Left forelimb (tissue), 1 donor: ENCODE measurements at places on chromosomes 7 and 10.

DNA sequence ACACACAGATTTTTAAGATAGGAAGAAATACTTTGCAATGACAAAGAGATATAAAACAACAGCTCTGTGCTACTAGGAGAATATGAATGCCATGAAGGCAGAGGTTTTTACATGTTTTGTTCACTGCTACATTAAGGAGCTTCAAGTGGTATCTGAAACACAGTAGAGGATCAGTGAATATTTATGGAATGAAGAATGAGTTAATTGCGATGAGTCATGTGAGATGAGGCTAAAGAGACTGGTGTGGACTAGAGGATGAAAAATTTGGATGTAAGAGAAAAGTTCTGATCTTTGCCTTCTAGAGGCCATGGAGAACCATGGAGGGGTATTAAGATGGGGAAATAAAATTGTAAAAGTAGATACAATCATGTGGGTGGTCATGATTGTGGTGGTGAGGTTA lies 434.2 kb downstream of the PHTF2 start:
- DNase-seq = no peak

- DNase-seq = no peak
These were observed 1.2 kb downstream of the GTPBP10 start for GRCh38 chr7:90347759-90348158.

DNA sequence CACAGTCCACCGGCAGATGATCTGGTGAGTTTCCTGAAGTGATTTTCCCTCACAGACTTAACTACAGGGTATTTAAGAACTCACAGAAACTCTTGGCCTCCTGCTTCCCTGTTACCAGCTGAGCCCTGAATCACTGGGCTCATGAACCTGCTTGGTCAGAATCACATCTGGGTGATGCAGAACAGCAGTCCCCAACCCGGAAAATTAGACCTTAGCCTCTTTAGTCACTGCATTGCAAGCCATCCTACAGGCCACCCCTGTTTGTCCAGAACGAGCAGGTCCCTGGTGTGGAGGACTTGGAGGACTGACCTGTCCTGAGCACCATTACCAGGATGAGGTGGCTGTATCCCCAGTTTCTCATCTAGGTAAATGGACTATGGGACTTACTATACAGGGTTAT lies 539.2 kb downstream of the TNS3 start:
- DNase-seq = no peak

DNA sequence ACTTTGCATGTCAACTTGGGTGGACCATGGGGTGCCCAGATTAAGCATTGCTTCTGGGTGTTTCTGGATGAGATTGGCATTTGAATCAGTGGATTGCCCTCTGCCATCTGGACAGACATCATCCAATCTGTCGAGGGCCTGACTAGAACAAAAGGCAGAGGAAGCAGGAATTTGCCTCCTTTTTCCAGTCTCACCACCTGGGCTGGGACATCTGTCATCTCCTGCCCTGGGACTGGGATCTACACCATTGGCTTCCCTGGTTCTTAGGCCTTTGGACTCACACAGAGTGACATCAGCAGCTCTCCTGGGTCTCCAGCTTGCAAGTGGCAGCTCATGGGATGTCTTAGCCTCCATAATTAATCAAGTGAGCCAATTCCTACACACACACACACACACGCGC lies 10.3 kb downstream of the SLC13A4 start:
- no peak for DNase-seq

GRCh38 chr10:93313798-93314197 lies 168.3 kb downstream of the MYOF start:
- DNase-seq = no peak

DNA sequence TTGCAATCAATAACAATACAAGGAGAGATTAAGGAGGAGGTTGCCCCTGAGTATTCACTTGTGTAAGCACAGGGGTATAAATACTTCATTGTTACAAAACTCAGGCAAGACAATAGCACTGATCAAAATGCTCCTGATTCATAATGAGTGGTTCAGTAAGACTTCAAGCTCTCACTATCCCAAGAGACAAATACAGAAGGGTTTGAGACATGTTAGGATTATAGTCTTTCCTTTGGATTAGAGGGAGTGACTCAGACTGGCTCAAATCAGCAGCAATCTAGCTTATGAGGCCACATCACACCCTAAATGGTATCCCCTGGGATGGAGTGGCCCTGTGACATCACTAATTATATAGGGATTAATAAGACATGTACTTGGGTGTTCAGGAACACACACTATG lies 167.2 kb upstream of the HGF start:
- DNase-seq = no peak

- DNase-seq = no peak
These were observed 225.0 kb upstream of the CELF2 start for GRCh38 chr10:10792681-10793080.

GRCh38 chr10:103620352-103620740 lies 126.8 kb downstream of the NEURL1 start:
- no peak for DNase-seq
